ENCODE measurements at places on chromosomes 1 and 21.
A peak's percentile ranks its signal among the peaks of the same experiment; 100 is the strongest.

GRCh38 chr1:109776206-109776835, 12.6 kb upstream of the EPS8L3 start:
- no peak for DNase-seq

- DNase-seq = no peak
Measured at GRCh38 chr1:155339515-155340097, 18.9 kb downstream of the RUSC1 start.

- DNase-seq = no peak
Measured at GRCh38 chr1:48492392-48492791, 20.4 kb upstream of the SPATA6 start.

- DNase-seq = no peak
Measured at GRCh38 chr1:203796236-203796605, 798 bp downstream of the ZBED6 start.

GRCh38 chr1:59673573-59674450, 140.9 kb upstream of the HOOK1 start:
- no peak for DNase-seq

GRCh38 chr1:63442141-63442475, 74.7 kb downstream of the ALG6 start:
- DNase-seq = no peak

DNA sequence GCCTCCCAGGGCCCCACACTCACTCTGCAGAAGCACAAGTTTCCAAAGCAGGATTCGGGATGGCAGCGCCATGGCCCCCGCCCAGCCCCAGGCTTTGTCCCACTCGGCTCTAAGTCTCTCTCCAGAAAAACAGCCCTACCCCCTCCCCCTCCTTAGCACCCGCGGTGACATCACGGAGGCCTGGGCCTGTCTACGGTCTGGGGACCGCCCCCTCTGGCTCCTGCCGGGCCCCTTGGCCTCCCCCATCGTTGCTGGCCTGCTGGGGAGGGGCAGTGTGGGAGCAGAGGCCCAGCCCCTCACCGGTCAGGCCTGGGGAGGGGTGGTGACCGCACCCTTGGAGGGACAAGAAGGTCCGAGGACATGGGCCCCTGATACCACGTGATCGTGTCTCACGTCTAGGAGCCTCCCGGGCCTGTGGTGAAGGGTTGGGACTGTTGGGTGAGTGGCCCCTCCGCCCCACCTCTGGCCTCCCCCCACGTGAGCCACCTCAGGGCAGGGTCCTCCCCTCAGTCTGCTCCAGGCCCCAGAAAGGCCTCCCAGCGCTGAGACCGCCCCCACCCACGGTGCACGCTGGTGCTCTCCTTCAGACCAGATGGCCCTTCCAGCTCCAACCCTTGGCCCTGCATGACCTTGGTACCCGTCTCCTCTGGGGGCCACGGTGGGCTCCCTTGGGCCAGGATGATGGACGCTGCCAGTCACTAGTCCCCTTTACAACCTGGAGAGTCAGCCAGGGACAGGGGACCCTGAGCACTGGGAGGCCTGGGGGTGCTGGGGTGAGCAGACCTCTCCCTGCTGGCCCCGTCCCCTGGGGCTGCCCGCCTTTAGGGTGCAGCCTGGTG, at the start of gene MXRA8:
Gene MXRA8 (minus strand): TSS at position 123 of the 839 bp plus-strand sequence. CDS start 51 bp downstream, at position 72.
- DNase-seq = no peak

GRCh38 chr1:204627436-204627835, 58.1 kb downstream of the LRRN2 start:
- DNase-seq = no peak

DNA sequence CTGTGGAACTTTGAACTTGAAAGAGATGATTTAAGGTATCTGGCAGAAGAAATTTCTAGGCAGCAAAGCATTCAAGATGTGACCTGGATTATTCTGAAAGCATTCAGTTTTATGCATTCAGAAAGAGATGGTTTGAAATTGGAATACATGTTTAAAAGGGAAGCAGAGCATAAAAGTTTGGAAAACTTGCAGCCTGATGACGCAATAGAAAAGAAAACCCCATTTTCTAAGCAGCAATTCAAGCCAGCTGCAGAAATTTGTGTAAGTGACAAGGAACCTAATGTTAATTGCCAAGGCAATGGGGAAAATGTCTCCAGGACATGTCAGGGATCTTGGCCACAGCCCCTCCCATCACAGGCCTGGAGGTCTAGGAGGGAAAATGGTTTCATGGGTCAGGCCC, 354.0 kb downstream of the ZNF326 start:
- DNase-seq = no peak

DNA sequence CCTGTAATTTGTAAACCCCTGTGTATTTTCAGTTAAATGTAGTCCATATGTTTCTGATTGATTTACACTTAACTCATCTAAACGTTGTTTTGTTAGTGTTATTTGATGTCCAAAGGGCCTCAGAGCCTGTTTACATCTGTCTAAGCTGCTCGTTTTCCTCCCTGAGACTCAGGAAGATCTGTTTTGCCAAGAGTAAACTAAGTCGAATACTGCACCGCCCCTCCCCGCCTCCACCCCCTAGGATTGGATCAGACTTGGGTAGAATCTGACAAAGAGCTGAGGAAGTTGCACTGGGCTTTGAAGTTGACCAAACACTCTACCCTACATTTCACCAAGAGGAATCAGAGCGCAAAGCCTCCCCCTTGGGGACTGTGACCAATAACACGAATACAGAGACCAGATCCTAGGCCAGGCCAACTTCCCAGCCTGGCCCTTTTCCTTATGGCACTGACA, 206.9 kb upstream of the LMO4 start:
- DNase-seq = no peak

DNA sequence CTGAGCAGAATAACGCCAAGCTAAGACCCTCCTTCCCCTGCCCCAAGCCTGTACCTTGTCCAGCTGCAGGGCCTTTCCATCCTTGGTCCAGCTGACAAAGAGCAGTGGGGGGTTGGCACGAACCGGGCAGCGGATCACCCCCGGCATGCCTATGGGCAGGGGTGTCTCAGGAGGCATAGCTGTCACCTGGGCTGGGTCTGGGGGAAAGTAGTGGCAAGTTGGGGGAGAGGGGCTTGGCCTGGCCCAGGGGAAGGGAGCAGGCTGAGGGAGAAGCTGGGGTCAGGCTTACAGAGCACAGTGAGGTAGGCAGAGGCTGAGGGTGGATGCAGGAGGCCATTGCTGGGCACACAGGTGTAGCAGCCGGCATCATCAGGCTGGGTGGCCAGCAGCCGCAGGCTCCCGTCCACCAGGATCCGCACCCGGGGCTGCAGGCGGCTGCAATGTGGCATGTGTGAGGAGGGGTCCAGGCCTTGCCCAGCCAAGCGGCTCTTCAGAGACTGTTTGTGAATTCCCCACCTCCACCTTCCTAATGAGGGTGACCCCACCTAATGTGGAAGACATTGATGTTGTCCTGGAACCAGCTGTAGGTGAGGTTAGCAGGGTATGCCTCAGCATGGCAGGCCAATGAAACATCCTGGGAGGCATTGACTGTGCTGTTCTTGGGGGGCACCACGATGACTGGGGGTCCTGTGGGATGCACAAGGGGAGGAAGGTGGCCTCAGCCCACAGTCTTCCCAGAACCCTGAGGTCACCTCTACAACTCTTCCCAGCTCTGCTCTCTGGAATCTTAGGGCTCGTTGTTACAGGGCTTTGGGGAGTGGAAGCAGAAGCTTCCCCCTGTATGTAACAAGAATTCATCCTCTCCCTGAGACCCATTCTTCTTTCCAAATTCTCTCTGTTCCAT, 9.1 kb upstream of the TAGLN2 start:
- DNase-seq = no peak

DNA sequence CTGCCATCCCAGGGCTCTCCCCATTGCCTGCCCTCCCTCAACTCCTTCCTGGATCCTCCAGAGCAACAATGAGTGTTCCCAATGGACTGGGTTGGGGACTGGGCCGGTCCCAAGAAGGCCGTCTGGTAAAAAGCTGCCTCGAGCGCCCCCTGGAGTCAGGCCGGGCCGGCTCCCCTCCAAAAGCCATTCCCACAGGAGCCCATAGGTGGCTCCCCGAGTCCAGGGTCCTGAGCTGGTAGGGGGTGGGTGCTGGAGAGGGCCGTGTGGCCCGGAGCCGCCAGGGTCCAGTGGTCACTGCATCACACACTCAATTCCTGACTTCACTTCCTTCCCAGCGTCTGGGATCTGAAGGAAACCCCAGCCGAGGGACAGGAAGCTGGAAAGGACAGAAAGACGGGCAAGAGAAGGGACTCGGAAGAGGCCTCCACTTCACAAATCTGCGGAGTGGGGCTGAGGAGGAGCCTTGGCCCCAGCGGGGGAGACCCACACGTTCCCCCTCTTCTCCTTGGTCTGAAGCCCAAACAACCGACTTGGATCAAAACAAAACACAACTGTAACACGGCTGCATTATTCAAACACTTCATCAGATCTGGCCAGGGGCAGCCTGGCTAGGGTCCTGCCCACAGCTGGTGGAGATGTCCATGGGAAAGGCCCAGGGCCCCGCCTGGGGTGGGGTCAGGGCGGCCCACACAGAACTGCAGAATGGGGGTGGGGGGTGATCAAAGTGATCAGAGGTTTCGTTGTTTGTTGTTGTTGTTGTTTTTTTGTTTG, 10.9 kb upstream of the ALDH4A1 start:
- DNase-seq = peak; percentile 79

DNA sequence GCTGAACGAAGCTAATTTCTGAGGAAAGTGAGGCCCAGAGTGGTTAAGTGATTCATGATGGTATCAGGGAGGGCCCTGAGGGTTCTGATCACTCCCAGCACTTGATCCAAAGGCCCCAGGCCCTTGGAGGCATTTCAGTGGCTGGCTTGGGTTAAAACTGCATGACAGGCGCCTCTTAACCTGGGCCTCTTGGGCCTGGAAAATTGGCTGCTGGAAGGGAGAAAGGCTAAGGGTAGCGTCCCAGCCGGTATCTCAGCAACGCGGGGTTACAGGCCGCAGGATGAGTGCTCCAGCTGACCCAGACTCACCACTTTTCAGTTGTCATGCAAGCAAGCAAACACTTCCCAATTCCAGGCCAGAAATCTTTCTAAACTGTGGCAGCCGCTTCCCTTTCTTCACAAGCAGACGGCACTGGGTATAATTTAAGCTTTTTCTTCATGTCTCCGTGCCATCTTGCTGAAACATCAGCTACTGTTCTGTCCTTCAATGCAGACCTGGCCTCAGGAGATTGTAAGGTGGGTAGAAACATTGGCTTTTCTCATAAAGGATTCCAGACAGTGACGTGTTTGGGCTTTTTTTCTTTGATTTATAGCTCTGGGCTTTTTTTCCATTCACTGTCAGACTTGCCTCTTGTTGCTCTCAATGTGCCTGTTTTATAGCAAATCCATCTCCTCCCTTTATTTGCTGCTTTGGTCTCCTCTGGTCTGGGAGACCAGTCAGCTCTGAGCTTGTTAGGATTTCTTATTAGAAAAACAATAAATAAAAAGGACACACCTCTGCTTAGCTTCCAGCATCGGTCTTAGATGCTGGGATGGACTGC, 229.1 kb downstream of the KCNJ6 start:
- no peak for DNase-seq

- DNase-seq = peak; percentile 35
Measured at GRCh38 chr1:65075123-65075976, 72.7 kb upstream of the AK4 start.

DNA sequence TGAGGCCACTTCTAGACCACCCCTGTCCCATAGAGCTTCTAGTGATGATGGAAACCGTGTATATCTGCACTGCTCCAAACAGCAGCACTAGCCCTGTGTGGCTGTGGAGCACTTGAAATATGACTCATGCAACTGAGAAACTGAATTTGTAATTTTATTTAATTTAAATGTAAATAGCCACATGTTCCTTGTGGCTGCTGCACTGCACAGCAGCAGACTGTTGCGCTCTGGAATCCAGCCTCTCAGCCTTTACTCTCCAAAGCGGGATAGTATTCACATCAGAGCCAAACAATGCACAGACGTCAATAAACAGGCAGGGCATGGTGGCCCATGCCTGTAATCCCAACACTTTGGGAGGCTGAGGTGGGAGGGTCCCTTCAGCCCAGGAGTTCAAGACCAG, 12.0 kb downstream of the CAPN2 start:
- DNase-seq = no peak

DNA sequence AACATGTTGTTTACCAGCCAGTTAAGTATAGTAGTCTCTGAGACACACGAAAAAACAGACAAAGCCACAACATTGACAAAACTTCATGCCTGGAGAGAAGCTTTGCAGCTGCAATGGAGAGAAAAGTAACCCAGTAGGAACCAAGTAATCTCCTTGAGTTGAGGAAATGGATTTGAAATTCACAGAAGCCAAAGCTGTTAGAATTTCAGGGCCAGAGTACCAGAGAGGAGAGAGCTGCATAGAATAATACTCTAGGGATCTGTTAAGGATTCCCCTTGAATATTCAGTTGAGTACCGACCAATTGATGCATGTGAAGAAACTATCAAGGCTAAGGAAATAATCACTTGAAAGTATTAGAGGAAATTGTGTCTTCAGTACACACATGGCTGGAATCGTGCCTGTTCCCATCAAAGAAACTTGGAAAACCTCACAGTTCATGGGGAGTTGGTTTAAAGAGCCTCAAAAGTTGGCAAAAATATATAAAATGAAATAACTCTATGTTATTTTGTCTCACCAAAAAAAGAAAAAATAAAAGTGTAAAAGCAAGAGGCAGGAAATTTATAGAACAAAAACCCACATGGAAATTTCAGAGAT, 324.0 kb upstream of the NEGR1 start:
- DNase-seq = no peak

GRCh38 chr1:10852018-10852417, 55.6 kb upstream of the CASZ1 start:
- no peak for DNase-seq

DNA sequence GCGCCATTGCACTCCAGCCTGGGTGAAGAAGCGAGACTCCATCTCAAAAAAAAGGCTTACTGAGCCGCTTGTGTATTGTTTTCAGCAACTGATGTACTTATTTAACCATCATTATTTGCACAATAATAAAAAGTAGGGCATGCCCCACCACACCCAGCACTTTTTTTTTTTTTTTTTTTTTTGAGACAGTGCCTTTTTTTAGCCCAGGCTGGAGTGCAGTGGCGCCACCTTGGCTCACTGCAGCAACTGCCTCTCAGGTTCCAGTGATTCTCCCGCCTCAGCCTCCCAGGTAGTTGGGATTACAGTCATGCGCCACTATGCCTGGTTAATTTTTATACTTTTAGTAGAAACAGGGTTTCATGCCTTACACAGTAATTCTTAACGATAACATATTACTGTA, 12.2 kb upstream of the TRNAU1AP start:
- no peak for DNase-seq

- no peak for DNase-seq
Measured at GRCh38 chr1:53266038-53266437, 27.7 kb upstream of the MAGOH start.

DNA sequence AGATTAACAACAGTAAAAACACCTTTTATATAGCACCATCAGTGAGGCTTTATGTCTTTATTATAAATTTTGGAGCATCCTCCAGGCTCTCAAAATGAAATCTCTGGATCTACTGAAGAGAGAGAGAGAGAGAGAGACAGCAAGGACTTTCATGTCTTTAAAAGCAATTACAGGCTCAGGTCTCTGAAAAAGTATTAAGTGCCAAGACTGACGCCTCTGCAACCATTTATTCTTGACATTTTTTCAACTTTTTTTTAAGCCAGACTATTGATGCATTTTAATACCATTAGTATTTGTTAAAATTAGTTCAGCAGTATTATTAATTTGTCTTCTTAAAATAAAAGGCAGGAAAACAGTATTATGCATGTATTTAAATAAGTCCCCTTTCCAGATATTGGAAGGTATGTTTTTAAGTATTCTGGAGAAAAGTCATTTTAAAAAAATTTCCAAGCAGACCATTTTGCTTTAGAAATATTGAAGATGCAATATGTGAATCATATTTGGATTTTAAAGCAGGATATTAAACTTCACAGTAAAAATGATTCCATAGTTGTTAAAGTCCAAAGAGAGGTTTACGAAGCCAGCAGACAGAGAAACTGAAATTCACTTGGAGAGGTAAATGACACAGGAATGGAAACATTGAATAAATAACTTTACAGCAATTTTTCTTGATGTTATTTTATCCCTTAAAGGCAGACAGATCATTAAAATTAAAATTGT, 35.4 kb upstream of the APOBEC4 start:
- DNase-seq = no peak

All from H54 (cell line).